ENCODE measurements at places on chromosomes 4 and X.
A peak's percentile ranks its signal among the peaks of the same experiment; 100 is the strongest.

- no peak for DNase-seq
These were observed 138.6 kb upstream of the NKX1-1 start for GRCh38 chr4:1544861-1545281.

DNA sequence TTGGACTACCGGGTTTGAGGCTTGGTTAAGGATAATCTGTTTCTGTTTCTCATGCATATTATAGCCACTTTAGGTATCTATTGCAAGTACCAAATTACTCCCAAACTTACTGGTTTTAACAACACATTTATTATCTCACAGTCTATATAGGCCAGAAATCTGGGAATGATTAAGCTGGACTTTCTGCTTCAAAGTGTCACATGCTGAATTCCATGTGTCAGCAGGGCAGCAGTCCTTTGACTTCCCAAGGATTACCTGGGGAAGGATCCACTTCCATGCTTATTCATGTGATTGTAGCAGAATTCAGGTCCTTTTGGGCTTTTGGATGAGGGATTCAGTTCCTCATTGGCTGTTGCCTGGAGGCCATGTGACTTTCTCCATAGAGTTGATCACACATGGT, 349.0 kb upstream of the TRAM1L1 start:
- no peak for DNase-seq

DNA sequence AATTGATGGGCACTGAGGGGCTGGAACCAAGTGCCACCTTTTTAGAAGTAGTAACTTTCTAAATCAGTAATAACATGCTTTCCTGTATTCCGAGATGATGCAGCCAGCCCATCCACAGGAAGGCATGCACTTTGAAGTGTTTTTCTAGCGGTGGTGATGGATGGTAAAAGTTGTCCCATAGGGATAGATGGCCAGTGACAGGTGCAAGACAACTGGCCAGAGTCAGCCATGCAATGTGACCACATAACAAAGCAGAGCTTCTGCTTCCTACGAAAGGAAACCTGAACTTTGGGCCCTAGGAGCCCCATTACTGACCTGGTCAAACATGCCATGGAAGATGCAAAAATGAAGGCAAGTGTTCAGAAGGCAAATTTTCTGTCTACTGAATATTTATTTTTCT, 72.3 kb downstream of the NR3C2 start:
- no peak for DNase-seq

DNA sequence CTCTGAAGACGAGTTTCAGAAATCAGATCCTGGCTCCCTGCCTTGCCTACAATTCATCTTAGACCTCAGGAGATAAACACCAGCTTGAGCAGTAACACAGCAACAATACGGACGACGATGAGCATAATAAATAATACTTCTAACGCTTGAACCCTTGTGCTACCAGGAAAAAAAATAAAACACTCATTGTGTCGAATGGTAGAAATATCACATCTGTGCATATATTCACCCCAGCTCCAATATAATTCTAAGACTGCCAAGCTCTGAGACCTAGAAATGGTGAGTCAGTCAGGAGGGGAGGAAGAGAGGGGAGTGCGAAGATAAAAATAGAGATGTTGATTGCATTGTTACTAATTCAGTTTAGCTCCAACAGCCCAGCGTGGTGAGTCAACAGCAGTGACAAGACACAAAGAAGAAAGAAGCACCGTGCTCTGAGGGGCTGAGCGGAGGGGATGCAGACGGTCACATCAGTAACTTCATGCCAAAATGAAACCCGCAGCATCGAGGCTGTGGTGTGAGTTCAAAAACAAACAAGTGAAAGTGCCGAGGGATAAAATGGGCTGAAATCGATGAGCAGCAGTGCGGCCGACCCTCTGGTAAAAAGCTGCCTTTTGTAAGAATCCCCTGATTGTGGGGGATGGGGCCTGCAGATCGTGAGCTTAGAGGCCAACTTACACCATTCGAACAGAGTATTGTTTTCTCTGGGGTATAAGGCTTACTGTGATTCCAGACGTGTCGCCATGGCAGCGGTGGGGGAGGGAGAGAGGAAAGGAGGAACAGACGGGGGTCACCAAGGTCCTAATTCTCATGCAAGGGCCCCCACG, 150.4 kb downstream of the MGST2 start:
- no peak for DNase-seq

GRCh38 chrX:357035-357692, 29.5 kb downstream of the PPP2R3B start:
- DNase-seq = no peak

DNA sequence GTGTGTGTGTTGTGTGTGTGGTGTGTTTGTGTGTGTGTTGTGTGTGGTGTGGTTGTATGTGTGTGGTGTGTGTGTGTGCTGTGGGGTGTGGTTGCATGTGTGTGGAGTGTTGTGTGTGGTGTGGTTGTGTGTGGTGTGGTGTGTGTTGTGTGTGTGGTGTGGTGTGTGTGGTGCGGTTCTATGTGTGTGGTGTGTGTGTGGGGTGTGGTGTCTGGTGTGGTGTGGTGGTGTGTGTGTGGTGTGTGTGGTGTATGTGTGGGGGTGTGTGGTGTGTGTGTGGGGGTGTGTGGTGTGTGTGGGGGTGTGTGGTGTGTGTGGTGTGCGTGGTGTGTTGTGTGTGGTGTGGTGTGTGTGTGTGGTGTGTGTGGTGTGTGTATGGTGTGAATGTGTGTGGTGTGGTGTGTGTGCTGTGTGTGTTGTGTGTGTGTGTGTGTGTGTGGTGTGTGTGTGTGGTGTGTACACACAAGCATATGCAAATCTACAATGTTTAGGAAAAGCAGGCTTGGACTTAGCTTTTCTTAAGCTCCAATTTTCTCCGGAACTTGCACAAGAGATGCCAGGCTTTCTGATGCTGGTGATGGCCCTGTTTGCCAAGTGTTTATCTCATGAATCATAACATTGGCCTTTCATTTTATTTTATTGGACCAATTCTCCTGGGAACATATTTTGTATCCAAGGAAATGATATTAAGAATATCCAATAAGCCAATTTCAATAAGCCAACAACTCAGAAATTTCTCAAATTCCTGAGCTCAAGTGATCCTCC, 148.7 kb downstream of the SPATA18 start:
- DNase-seq = no peak

- DNase-seq = no peak
These were observed 6.4 kb downstream of the ZCCHC18 start for GRCh38 chrX:104118765-104119164.

DNA sequence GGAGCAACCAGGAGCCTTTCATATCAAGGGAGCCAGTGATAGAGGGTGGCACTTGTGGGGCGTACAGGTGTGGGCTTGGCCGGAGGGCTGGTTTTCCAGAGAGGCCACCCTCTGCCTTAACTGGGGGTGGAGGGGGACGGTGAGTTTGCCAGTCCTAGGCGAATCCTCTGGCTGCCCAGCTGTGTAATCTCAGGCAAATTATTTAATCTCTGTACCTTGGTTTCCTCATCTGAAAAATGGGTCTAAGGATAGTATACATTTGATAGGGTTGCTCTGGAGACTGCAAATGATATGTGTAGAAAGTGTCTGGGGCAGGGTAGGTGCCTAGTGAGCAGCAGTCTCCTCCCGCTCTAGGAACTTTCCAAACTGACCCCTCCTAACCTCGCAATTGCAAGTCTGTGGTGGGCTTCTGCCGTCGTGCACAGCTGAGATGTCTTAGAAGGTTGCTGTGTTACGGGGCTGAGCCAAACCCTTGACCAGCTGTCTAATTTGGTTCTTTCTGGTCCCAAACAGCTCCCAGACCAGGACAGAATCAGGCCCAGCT, 3.8 kb upstream of the CXCR3 start:
- no peak for DNase-seq

DNA sequence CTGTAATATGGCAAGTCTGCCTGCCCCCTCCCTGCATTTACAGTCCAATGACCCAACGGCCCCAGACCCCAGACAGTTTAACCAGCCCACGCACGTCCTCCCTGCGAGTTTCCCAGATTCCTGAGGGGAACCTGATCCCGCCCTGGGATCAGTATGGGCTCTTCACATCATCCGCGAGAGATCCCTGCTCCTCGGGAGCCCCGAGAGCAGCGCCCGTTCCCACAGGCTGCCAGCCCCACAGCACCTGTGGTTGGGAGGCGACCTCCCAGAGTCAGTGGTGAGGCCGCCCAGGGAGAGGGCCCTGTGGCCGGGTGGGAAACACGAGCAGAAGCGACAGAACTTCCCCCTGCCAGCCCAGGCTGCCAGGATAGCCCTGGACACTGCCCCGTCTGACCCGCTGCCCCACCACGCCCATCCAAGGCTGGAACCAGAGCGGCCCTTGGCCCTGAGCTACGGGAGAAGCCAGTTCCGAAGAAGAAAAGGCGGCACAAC, 32.8 kb downstream of the TSC22D3 start:
- DNase-seq = no peak

- no peak for DNase-seq
These were observed 118.7 kb upstream of the AP1S2 start for GRCh38 chrX:15973299-15973698.

DNA sequence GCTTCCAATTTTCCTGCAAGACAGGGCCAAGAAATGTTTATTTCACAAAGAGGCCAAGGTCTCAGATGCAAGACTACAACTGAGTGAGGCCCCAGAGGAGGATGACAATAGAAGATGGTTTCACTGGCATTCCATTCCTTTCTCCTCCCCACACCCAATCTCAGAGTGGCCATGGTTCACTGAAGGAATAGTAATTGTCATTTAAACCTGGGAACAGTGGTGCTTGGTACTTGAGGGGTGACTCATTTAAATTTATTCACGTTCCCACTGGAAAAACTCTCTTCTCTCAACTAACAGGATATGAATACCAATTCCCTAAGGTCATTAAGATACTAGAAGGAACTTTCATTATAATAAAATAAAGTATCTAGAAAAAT, 35.3 kb upstream of the CXCL8 start:
- DNase-seq = no peak

- DNase-seq = peak; percentile 49
These were observed 40.0 kb upstream of the IQSEC2 start for GRCh38 chrX:53321230-53321942.

GRCh38 chr4:120078216-120078615, 11.6 kb upstream of the MAD2L1 start:
- no peak for DNase-seq

DNA sequence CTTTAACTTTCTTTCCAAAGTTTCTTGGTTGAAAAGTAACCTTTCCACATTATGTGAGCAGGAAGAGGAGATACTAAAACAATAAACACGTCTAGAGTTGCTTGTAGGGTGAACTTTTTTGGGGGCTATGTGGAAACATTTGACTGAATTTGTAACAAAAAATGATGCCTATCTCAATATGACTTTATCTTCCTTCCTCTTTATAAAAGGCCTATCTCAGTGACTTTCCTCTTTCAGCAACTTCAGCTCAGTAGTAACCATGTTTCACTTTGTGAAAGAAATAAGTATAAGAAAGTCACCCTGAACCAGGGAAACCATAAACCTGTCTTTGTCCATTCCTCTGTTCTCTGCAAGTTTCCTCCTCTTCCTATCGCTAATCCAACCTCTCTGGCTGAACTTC, 124.7 kb upstream of the TMEM164 start:
- no peak for DNase-seq

DNA sequence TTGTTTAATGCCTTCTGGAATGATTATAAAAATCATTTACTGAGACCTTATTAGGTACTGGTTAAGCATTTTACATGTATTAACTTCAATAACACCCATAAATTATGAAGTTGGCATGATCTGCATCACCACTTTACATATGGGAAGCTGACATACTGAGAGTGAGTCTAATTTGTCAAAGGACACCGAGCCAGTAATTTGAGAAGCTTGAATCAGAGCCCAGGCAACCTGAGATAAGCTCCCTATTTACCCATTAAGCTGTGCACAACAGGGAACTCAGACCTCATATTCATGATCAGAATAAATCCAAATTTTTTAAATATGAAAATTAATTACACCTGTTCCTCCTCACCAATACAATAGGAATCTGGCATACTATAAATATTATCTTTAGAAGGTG, 247.9 kb upstream of the EPHA5 start:
- no peak for DNase-seq

- DNase-seq = no peak
These were observed 58.1 kb upstream of the ADRA2C start for GRCh38 chr4:3708103-3708510.

- DNase-seq = peak; percentile 7
These were observed 7.0 kb downstream of the MXD4 start for GRCh38 chr4:2254665-2255500.

DNA sequence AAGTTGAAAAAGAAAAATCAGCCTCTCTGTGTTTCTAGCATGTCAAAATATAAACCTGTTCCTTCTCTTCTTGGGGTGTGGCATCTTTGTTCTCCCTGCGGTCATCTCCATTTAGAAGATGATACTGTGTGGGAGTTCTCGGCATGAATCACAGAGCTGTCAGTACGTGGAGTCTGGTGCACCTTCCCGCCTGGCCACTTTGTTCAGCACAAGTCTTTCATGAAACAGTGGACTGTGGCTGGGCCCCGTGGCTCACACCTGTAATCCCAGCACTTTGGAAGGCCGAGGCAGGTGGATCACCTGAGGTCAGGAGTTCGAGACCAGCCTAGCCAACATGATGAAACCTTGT, 166.5 kb downstream of the MAML3 start:
- DNase-seq = no peak

DNA sequence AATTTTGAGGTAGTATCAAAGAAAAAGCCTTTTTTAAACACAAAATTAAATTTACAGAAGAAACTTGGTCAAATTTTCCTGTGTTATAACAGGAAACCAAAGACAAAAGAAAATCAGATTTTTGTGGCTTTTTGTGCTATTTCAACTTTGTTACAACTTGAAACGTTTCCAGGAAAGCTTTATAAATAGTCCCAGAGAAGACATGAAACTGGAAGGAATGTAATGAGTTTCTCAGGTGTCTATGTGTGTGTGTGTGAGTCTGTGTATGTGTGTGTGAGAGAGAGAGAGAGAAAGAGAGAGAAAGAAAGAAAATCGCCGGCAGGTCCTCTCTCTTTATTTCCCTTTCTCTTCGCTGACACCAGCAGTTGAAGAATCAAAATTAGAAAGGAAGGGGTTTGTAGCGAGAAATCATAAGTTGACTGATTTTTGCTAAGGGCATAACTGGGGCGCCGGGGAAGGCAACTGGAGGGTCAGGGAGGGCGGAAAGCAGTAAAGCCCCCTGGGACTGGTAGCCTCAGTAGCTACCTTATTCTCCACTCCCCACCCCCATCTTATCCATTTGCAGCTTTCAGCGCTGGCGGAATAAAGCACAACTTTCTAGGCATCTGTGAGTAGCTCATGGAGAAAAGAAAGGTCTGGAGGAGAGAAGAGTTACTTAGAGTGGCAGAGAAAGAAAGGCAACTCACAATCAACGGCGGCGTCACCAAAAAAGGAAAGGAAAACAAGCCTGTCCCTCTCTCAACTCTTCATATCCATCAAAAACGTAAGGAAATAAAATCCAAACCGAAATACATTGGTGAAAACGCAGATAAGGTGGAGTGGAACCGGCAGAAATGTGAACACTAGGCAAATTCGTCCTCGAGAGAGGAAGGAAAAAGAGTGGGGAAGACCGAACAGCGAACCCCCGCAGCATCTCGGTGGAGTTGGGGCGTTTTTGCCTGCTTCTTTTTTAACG, 1.3 kb downstream of the TMEM47 start:
- no peak for DNase-seq
